ENCODE measurements at places on chromosomes 5 and 9. TPM values are rescaled to one million over a fixed set of nuclear protein-coding genes. Genes with fewer than 3 reads are reported as not detected.

The ACSL6 gene
- 32.9 TPM for total RNA-seq

The BTNL9 gene
- 0.78 TPM for total RNA-seq

The INSYN2B gene
- total RNA-seq, result 1.4 TPM

The TPPP gene
- total RNA-seq, result 16.2 TPM

The SCGB3A1 gene
- not detected for total RNA-seq

The C5orf46 gene
- not detected for total RNA-seq

The ANKRD18B gene
- total RNA-seq, result 1.1 TPM

The PCDHGA7 gene
- total RNA-seq, result 8.4 TPM
